ENCODE measurements at places on chromosomes 3 and 15.

- DNase-seq = peak; percentile 52
Measured at GRCh38 chr15:67134067-67134838, 68.9 kb downstream of the SMAD3 start.

GRCh38 chr15:60005352-60006202 lies 1.5 kb downstream of the FOXB1 start:
- no peak for DNase-seq

DNA sequence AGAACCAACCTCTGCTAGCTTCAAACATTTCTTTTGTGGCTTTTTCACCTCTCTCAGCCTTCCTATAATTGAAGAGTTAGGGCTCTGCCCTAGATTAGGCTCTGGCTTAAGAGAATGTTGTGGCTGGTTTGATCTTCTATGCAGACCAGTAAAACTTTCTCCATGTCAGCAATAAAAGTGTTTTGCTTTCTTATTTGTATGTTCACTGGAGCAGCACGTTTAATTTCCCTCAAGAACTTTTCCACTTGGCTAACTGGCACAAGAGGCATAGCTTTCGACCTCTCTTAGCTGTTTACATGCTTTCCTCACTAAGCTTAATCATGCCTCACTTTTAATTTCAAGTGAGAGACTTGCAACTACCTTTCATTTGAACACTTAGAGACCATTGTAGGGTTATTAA lies 964.7 kb downstream of the ROBO2 start:
- no peak for DNase-seq

- DNase-seq = peak; percentile 75
Measured at GRCh38 chr3:36707623-36708409, 56.5 kb downstream of the DCLK3 start.

DNA sequence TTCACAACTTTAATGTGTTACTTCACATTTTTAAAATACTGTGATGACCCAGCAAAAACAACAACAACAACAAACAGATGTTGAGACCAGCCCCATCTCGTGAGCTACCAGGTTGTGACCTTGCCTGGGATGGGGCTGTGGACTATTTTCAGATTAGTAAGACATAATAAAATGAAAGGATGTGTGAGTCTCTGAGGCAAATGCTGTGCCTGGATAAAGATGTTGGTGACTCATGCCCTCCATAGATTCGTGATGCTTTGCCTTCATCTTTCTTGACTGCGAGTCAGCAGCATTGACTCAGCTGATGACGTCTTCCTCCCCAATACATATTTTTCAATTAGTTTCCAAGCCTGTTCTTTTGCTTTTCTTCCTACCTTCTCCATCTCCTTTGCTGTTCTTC lies 453.0 kb upstream of the CFAP20DC start:
- DNase-seq = peak; percentile 94

- DNase-seq = peak; percentile 66
Measured at GRCh38 chr15:57003418-57003817, 85.0 kb downstream of the TCF12 start.

- no peak for DNase-seq
Measured at GRCh38 chr3:184295771-184296170, 3.3 kb upstream of the PSMD2 start.

DNA sequence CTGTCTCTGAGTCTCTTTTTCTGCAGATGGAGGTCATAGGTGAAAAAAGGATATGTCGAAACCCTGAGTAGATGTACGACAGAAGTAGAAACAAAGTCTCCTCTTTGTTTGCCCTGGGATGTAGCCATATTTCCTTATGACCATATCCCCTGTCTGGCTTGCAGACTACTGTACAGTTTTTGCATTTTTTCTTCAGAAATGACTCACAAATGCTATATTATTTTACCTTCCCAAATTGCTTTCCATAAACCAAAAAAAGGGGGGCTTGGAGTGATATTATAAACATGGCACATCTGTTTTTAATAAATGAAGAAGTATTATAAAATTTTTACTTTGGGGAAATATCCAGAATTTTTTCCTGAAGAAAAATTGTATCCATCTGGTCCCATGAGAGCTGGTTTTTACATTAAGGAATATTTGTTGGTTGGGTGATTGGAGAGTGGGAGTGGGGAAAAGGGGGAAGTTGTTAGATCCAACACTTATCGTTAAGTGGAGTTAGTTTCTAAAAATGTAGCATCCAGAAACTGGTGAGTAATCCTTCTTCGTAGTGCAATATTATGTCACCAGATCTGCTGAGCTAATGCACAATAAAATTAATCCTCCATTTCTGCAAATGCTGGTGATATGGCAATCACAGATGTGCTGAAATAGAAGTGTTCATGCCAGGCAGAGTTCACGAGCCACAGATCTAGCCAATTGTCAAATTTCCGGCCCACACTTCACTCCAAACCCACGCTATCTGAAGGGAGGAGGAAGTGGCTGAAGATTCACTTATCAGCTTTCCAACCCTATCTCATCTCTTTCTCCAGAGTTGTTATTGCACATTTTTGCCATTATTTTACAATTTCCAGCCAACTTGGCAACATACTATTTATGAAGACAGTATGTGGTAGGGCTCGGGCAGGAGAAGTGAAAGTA lies 313.6 kb upstream of the ATP11B start:
- DNase-seq = peak; percentile 78

GRCh38 chr15:55739641-55740040 lies 3.3 kb downstream of the PRTG start:
- no peak for DNase-seq

DNA sequence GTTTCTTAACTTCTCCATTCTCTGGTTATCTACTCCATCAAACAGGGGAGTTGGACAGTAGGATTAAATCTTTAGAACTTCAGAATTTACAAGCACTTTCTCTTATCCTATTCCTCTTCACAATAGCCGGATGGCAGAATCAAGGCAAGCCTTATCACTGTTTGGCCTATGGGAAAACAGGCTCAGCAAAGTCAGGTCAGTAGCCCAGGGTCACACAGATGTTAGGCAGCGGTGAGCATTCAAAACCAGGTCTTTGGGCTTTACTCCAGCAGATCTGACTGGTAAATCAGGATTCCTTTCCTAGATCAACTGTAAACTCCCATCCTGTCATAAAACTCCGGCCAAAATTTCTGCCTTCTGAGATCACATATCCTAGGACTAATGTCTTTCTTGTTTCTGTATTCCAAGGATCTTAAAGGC lies 258.4 kb downstream of the OPA1 start:
- peak; percentile 7 for DNase-seq

GRCh38 chr3:47713655-47714054 lies 68.0 kb downstream of the SMARCC1 start:
- DNase-seq = no peak

GRCh38 chr15:50116477-50116876 lies 2.6 kb downstream of the ATP8B4 start:
- peak; percentile 14 for DNase-seq

DNA sequence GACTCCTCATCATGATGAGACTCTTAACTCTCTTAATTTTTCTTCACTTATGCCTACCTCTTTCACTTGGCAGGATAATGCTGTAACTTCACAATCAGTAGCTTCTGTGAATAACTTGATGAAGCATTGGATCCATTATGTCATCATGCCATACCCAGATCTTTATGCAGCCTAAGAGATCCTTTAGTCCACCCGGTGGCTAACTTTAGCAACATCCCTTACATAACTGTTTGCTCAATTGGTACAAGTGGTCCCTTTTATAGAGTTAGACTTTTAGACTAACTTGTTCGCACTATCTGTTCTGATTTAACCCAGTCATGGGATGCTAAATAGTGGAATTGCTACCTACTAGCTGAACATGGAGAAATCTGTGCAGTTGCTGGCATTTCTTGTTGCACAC lies 184.5 kb downstream of the USP13 start:
- DNase-seq = peak; percentile 10

DNA sequence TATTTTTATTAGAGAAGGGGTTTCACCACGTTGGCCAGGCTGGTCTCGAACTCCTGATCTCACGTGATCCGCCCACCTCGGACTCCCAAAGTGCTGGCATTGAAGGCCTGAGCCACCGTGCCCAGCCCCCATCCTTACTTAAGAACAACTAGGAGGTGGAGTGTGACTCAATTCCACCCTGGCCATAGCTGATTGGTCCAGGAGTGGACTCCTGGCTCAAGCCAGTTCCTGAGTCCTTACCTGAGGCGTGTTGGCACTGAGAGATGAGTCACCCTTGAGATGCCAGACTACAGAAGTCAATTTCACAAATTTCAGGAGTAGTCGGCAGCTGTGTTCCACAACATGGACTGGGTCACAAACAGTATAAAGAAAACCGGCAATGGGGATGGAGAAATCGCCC lies 124.2 kb downstream of the SHQ1 start:
- DNase-seq = no peak

GRCh38 chr15:33742800-33743199 lies 225.5 kb upstream of the CHRM5 start:
- peak; percentile 17 for DNase-seq

GRCh38 chr3:149224736-149225594 lies 3.3 kb upstream of the CP start:
- DNase-seq = peak; percentile 72

DNA sequence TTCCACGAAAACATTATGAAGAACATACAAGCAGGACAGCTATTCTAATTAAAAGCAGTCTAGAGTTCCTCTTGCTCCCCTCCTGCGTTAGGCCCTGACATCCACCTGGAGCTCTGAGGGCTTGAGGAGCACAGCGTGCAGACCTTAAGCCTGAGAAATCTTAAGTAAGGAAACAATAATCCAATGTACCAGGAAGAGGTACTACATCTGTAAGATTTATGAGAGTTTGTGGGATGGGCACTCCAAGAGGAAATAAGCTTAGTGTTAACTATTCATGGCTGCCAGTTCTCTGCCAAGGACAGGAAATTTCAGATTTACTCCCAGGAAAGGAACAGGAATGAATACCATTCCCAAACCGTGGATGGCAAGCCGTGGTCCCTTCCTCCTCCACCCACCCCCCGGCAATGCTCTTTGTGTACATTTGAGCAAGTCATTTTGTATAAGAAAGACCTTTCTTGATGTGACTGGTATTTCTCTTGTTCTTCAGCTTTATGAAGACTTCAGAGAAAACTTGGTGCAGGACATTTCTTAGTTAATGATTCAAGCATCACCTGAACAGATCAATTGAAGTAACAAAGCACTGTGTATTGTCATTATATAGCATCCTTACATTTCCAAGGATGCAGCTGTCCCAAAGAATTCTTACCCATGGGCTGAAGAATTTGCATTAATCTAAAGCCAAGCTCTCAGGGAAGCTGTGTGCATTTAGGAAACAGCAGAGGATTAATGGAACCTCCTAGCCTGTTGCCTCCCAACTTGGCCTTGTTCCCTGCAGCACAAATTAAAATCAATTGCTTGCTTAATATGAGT lies 28.8 kb upstream of the VILL start:
- no peak for DNase-seq

GRCh38 chr3:150419959-150420358 lies 11.9 kb downstream of the TSC22D2 start:
- no peak for DNase-seq

GRCh38 chr15:51232581-51232980 lies 105.8 kb downstream of the CYP19A1 start:
- peak; percentile 29 for DNase-seq

- DNase-seq = no peak
Measured at GRCh38 chr3:105730801-105731354, 137.9 kb downstream of the CBLB start.
